ENCODE measurements at places on chromosomes 12 and 14. TPM values are rescaled to one million over a fixed set of nuclear protein-coding genes. Genes with fewer than 3 reads are reported as not detected.
A peak's percentile ranks its signal among the peaks of the same experiment; 100 is the strongest.

Gene PLEKHA5
- total RNA-seq: 2.3 TPM

Gene DHRS2
- 3.1 TPM for total RNA-seq

Gene AMHR2
- total RNA-seq: 0.09 TPM

Gene DNAJC22
- total RNA-seq: not detected

Gene SLC17A8
- not detected for total RNA-seq

Gene SLC38A2
- 168 TPM for total RNA-seq

Gene LIN7A
- total RNA-seq: 0.51 TPM

DNA sequence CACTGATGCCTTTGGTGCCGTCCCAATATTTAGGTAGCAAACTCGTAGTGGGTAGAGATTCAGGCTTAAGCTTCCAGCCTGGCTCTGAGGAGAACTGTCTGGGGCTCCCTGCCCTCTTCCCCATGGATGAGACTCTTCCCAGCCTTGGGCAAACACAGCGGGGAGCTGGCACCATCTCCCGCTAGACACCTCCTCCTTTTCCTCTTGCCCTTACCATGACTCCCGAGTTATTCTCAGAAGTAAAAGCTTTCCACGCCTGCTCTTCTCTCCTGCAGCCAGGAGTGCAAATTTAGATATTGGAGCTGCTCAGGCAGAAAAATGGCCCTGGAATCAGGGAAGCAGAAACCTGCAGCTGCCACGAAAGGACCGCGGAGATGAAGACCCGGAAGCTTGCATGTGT lies 45.6 kb upstream of the RBM19 start:
- no peaks in the 10 kb centered on the region for H3K36me3 ChIP-seq
- no peak overlapping the region for H3K4me3 ChIP-seq
- peaks cover 3% of the 10 kb centered on the region for H3K27me3 ChIP-seq
- DNase-seq: no peak

DNA sequence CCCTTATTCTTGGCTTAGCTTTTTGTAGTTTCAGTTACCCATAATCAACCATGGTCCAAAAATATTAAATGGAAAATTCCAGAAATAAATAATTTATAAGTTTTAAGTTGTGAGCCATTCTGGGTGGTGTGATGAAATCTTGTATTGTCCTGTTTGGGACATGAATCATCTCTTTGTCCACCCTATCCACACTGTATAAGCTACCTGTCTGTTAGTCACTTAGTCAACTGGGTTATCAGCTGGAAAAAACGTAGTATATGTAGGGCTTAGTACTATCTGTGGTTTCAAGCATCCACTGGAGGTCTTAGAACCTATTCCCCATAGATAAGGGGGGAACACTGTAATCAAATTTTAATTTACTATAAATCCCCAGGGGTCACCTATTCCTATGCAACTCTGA lies 52.7 kb downstream of the NKX2-1 start:
- DNase-seq: no peak
- H3K27ac ChIP-seq: no peak overlapping the region
- H3K4me1 ChIP-seq: no peaks in the 10 kb centered on the region
- H3K4me3 ChIP-seq: no peak overlapping the region

DNA sequence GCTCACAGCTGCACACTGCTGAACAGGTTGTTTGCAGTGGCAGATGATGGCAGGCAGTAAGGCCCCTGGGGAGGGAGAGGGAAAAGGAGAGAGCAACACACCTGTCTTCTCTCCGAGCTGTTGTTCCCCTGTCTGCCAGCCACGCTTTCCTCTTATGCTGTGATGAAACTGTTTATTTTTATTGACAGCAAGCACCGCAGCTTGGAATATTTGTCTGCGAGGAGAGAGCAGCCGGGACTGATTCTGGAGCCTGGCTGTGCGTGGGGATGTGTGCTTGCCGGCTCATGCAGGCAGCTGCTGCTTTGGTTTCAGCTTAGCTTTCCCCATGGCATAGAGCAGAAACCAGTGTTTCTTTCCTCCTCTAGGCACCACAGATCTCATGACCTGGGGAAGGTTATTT lies 58.7 kb upstream of the KCNA5 start:
- DNase-seq: no peak
- peaks cover 9% of the 10 kb centered on the region for H3K27me3 ChIP-seq
- no peaks in the 10 kb centered on the region for H3K36me3 ChIP-seq
- H3K27ac ChIP-seq: no peak overlapping the region
- no peaks in the 10 kb centered on the region for H3K4me1 ChIP-seq

DNA sequence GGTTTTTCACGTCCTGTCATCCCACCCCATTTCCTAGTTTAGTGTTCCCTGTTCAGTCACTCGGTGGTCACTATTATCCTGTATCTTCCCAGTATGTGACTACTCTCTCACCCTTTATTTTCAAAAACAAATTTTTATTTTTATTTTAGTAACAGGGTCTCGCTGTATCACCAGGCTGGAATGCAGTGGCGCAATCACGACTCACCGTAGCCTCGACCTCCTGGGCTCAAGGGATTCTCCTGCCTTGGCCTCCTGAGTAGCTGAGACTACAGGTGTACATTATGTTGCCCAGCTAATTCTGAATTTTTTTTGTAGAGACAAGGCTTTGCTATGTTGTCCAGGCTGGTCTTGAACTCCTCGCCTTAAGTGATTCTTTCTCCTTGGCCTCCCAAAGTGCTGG lies 20.1 kb upstream of the PRICKLE1 start:
- DNase-seq: no peak
- no peaks in the 10 kb centered on the region for H3K36me3 ChIP-seq
- H3K4me1 ChIP-seq: no peaks in the 10 kb centered on the region
- no peak overlapping the region for H3K4me3 ChIP-seq
- no peak overlapping the region for H3K27ac ChIP-seq
- no peaks in the 10 kb centered on the region for H3K27me3 ChIP-seq

- peak overlapping the region; percentile 89 for H3K27ac ChIP-seq
- H3K4me1 ChIP-seq: peaks cover 51% of the 10 kb centered on the region
- peak overlapping the region; percentile 64 for H3K4me3 ChIP-seq
- no peak for DNase-seq
- H3K27me3 ChIP-seq: no peaks in the 10 kb centered on the region
Observed at GRCh38 chr12:119674560-119674959, 6.6 kb downstream of the PRKAB1 start.

- no peak overlapping the region for H3K4me3 ChIP-seq
- H3K27ac ChIP-seq: peak overlapping the region; percentile 15
- peaks cover 37% of the 10 kb centered on the region for H3K4me1 ChIP-seq
- DNase-seq: no peak
Observed at GRCh38 chr14:61174987-61175386, 106.2 kb downstream of the TMEM30B start.

GRCh38 chr12:131397493-131398181 lies 313.3 kb upstream of the SFSWAP start:
- DNase-seq: no peak
- H3K4me1 ChIP-seq: no peaks in the 10 kb centered on the region
- no peaks in the 10 kb centered on the region for H3K36me3 ChIP-seq
- no peaks in the 10 kb centered on the region for H3K27me3 ChIP-seq
- H3K27ac ChIP-seq: no peak overlapping the region
- no peak overlapping the region for H3K4me3 ChIP-seq

- H3K27ac ChIP-seq: peak overlapping the region; percentile 95
- H3K4me1 ChIP-seq: peaks cover 16% of the 10 kb centered on the region
- peak overlapping the region; percentile 85 for H3K4me3 ChIP-seq
- H3K36me3 ChIP-seq: peaks cover 3% of the 10 kb centered on the region
- DNase-seq: peak; percentile 96
Observed at GRCh38 chr14:105491366-105491973, 424 bp downstream of the TEDC1 start.

- H3K36me3 ChIP-seq: peaks cover 2% of the 10 kb centered on the region
- no peak overlapping the region for H3K4me3 ChIP-seq
- H3K27ac ChIP-seq: no peak overlapping the region
- no peak for DNase-seq
Observed at GRCh38 chr14:36666416-36667206, 5.0 kb downstream of the PAX9 start.

GRCh38 chr12:99282086-99282485 lies 365.5 kb upstream of the GARIN6 start:
- no peak overlapping the region for H3K27ac ChIP-seq
- no peak overlapping the region for H3K4me3 ChIP-seq
- DNase-seq: no peak
- H3K4me1 ChIP-seq: no peaks in the 10 kb centered on the region
- no peaks in the 10 kb centered on the region for H3K27me3 ChIP-seq

Data from activated CD4-positive, alpha-beta T cell treated with anti-CD3 and anti-CD28 coated beads, Interleukin-2, amount 10 ng/mL, durations not matched to agents 24 days and 14 days (primary cell).